ENCODE measurements at places on chromosomes 6 and 20.

- DNase-seq, result no peak
These were observed 10.5 kb upstream of the DEFB128 start for GRCh38 chr20:199996-200395.

- peak; percentile 6 for DNase-seq
These were observed 42.0 kb downstream of the ERMARD start for GRCh38 chr6:169793408-169793807.

DNA sequence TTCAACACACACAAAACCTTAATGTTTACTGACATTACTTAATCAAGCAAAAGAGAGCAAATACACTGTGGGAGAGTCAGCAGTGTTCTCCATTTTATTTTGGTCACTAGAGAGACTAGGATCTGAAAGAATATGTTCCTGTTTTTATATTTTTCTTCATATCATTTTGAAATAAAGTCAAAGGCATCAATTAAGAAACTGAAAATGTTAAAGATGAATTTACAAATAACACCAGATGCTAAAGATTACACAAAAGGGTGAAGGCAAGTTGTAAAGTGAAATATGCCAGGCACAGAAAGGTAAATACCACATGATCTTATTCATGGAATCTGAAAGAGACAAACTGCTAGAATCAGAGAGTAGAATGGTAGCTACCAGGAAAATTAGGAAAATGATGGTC lies 60.3 kb upstream of the FABP7 start:
- no peak for DNase-seq

DNA sequence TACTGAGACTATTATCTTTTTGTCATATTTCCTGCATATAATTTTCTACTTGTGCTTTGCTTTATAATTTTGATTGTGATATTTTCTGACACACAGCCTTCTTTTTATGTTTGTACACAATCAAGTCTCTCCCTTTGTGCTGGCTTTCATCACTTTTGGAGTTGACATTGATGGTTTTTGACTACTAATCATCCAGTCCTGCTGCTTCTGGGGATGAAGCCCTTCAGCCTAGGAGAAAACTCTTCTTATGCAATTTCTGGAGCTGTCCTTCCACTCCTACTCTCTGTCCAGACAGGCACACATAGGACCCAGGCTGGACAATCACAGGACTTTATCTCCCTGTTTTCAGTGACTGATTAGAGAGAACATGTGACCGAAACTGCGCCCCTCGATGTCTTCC lies 515.0 kb downstream of the KIF16B start:
- DNase-seq, result no peak

DNA sequence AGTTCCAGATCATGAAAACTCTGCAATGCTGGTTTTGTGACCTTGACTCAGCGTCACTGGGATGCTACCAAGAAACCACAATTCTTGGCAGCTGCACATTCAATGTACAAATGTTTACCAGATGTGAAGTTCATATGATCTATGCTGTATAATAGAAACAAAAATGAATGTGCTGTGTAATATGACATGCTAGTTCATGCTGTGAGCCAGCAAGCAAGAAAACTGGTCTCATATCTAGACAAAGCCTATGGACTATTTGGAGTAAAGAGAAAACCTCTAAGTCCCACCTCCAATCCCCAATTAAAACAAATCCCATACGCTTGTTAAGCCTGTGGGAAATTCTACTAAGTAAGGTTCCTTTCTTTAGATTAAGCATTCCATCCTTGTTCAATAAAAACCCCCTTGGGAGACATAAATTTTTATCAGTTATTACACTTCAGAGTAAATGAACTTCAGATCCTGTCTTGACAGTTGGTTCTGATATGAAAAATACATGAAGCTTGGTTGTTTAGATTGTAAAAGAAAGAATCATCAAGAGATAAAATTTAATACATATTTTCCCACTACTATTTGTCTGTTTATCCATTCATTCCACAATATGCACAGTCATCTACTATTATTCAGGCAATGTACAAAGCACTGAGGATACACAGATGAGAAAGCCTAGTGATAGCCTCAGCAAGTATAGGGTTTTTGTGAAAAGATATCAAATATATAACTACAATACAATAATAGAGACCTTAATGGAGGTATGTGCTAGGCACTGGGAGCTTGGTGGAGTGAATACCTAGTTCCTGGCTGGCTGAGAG lies 20.1 kb downstream of the COL21A1 start:
- no peak for DNase-seq

DNA sequence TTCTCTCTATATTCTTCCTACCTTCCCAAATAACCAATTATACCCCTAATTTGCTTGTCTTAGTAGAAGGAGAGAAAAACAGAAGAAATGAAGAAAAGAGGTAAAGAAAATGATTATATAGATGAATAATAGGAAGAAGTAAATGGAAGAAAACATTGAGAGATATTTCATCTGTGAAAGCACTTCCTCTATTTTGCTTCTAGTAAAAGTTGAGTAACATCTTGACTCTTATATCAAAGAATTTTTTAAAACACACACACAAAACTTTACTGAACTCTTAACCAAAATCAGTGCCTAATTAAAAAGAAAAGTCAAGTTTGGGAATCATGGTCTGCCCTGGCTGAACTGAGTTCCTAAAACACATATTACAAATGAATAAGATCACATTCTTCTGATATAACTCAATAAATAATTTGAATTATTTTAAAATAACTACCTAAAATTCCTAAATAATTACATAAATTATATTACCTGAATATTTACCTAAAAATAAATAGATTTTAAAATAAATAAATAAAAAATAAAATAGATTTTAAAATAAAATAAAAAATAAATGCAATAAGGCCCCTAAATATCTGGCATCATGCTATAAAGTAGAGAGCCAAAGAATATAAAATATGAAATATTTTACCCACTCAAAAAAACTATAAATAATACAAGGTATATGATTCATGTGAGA lies 8.8 kb downstream of the SLC17A2 start:
- DNase-seq, result no peak

DNA sequence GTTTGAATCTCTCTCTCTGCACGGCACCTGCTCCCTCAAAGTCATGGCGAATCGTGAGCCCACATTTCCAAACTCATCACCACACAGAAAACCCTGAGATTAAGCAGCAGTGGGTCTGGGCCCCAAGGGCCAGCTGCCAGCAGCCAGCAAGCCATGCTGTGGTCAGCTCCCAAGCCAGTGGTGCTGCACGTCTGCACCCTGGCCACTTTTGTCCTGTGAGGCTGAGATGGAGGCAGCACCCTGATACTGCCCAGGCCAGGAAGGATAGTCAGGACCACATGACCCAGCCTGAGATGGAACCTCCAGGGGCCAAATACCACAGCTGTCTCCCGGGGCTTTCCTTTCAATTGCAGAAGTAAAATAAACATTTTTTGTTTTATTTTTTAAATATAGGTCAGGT lies 93.9 kb downstream of the PRND start:
- no peak for DNase-seq

DNA sequence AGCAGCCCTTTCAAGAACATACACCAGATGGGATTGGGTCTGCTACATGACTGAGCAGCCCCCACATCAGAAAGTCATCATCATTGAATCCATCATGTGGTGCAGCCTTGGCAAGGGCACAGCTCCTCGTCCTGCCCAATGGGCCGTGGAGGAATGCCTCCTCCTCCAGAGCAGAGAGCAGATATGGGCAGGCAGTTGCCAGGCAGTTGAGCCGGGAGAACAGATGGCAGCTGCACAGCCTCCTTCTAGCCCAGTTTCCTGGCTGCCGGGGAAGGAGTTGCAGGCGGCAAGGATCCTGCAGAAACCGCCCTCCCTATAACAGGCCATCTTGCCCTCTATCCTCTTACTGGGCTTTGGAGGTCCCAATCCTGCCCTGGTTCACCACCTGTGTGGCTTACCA lies 11.9 kb upstream of the ZFAND3 start:
- DNase-seq, result no peak

- no peak for DNase-seq
These were observed 19.3 kb upstream of the RNGTT start for GRCh38 chr6:88982720-88983119.

DNA sequence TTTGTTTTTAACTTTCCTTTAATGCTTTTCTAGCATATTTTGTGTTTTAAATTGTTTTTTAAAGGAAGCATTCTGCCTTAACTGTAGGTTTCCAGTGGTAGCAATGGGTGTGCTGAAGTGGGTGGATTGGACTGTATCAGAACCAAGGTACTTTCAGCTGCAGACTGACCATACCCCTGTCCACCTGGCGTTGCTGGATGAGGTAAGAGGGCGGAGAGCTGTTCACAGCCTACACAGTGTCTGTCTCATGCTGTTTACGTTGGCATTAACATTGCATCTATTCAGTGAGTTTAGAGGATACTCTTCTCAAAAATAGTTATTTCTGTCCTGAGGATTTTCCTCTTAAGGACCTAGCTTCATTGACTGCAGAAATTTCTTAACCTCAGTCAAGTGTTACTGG lies 11.9 kb downstream of the NELFCD start:
- no peak for DNase-seq

GRCh38 chr6:84870672-84871071 lies 106.3 kb upstream of the TBX18 start:
- no peak for DNase-seq

- no peak for DNase-seq
These were observed 9.4 kb upstream of the HLA-DQA1 start for GRCh38 chr6:32627831-32628230.

DNA sequence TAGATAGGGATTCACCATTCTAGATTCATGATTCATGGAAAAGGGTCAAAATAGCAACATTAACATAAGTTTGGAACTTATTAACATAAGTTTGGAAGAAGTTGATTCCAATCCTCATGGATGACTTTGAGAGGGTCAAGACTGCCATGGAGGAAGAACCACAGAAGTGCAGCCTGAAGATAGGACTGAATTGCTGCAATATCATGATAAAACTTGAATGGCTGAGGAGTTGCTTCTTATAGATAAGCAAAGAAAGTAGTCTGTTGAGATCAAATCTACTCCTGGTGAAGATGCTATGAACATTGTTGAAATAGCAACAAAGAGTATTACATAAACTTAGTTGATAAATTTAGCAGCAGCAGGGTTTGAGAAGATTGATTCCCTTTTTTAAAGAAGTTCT lies 62.2 kb downstream of the GMDS start:
- no peak for DNase-seq

DNA sequence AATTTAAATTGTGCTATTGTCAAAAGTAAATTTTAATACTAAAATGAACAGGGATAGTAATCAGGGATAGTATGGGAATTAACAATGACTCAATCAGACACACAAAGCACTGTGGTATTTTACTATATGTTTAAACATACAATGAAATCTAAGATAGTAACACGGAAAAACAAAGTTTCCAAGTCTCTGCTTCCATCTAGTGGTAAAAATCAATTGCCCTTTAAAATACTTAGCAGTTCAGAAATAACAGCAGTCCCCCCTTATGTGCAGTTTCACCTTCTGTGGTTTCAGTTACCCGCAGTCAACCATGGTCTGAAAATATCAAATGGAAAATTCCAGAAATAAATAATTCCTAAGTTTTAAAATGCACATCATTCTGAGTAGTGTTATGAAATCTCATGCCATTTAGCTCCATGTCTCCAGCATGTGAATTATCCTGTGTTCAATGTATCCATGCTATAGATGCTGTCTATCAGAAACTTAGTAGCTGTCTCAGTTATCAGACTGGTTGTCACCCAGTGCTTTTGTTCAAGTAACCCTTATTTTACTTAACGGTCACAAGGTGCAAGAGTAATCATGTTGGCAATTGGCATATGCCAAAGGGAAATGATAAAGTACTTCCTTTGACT lies 58.5 kb downstream of the AHI1 start:
- DNase-seq, result no peak

DNA sequence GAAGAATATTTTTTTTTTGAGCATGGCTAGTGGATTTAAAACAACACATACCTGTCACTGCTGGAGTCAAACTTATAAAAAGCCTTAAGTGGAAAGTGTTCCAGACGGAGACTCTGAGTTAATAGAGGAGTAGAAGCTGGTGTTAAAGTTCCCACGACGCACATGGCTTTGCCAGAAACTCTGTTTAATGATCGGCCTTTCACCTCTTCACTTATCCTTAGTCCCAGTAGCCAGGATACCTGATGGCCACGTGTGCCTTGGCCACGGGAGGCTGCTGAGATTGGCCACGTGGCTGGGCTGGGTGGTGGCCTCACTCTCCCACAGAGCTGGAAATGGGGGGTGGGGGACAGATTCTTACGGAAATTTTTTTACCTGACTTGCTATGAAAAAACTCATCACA lies 333.1 kb downstream of the ZFAND3 start:
- no peak for DNase-seq
